ENCODE measurements at places on chromosomes 12 and 14.

GRCh38 chr14:99423434-99423833 is 57.2 kb downstream of the SETD3 start:
- no peak for DNase-seq

DNA sequence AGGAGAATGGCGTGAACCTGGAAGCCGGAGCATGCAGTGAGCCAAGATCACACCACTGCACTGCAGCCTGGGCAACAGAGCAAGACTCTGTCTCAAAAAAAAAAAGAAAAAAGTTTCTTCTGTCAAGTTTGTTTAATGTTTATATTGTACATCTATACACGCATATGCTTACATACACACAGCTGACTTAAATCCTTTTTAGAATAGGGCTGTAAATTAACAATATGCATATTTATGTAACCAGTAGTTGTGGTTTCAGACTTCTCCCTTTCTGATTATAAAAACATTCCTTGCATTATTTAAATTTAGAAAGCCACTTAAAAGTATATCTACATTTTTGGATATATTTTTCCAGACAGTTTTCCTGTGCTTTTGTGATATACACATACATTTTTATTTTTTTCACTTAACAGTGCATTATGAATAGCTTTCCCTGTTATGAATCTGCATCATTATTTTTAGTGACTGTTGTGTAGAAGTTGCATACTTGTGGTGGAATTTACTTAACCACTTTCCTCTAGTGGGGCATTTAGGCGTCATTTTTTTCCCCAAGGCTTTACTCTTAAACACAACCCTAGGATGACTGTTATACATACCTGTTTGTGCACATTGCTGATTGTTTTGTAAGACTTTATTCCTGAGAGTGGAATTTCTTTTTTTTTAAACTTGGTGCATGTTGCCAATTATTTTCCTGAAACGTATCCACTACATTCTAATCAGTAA is 29.4 kb downstream of the POLR3B start:
- DNase-seq: no peak

DNA sequence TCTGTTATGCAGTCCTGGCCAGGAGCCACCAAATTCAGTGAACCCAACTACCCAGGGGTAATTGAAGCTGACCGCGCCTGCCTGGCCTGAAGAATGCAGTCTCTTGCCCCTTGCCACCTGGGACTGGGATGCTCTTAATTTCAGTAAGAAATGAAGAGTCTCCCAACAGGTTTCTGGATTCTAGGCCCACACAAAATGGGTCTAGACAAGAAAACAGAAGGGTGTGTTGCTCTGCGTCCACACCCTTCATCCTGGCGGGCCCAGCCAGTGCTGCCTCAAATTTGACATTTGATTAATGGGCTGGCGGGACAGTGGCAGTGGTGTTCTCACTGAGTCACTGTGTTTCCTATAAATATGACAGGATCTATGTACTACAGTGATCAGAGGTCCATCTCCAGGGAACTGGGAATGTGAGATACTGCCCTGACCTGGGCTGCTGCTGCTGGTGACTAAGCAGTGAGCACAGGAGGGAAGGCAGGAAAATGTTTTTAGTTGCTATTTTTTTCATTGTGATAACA is 6.5 kb downstream of the TMEM253 start:
- no peak for DNase-seq

GRCh38 chr12:57616383-57617101 is 5.3 kb downstream of the ARHGEF25 start:
- no peak for DNase-seq

GRCh38 chr12:57521525-57522010 is 1.1 kb upstream of the MBD6 start:
- DNase-seq: no peak

DNA sequence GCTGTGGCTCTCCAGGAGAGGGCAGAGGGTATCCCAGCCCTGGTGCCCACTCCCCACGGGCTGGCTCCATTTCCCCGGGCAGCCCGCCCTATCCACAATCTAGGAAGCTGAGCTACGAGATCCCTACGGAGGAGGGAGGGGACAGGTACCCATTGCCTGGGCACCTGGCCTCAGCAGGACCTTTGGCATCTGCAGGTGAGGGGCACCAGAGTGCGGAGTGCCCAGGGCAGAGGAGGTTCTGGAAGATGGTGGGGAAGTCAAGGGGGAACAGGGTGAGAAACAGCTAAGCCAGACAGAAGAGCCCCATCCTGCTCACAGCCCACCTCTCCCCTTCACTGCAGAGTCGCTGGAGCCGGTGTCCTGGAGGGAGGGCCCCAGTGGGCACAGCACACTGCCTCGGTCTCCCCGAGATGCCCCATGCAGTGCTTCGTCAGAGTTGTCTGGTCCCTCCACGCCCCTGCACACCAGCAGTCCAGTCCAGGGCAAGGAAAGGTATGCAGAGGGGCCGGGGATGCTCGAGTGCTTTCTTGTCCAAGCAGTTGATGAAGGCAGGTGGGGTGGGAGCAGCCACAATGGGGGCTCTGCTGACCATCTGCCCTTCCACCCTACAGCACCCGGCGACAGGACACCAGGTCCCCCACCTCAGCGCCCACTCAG is 10.3 kb downstream of the TNS2 start:
- no peak for DNase-seq

GRCh38 chr12:64933791-64934190 is 109.3 kb downstream of the TBC1D30 start:
- DNase-seq: no peak

DNA sequence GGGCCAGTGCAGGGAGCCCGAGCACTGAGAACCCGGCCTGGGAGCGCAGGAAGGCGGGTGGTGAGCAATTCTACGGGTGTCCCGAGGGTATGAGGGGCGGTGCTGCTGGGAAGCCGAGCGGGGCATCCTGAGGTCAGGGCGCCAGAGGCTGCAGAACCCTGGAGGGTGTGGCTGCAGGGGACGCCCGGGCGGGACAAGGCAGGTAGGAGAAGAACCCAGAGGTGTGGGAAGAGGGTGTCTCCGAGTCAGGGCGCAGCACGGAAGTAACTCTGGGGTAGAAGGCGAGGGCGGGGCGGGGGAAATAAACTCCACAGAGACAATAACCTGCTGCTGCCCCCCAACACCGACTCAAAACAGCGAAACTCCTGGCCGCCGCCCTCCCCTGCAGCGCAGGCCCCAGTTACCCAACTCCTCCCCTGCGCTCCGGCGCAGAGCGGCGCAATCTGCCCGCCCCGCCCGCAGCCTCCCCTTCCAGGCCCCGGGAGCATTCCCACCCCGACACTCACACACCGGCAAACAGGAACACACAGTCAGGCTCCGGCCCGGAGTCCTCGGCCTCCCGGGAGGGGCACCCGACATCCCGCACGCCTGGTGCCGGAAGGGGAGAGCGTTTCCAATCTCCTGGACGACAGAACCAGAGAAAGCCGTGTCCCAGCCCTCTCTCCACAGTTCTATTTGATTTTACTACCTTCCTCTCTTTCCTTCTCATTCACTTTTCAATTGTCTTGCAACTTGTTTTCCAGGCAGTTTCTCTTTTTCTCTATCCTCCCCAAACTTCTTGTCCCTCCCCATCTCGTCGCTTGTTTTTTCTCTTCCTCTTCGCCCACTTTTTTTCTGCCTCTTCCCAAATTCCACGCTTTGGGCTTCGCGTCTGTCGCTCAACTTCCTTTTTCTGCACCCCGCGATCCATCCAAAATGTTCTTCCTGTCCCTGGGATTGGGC is 2.4 kb downstream of the HRK start:
- DNase-seq: no peak

DNA sequence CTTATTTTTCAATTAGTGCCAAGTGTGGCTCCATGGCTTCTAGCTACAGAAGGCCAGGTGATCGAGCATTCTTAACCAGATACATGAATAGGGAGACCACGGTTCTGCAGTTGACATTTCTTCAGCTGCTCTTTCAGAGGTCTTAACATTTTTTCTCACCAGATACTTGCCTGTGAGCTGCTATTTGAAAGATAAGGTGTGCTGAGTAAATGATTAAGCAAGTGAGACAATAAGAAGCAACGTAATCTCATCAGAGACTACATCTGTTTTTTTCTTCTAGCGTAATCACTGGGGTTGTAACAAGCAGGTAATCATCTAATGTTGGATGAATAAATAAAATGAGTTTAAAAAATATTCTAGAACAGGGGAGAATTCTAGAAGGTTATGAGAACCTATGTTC is 912.9 kb downstream of the DIO2 start:
- no peak for DNase-seq

DNA sequence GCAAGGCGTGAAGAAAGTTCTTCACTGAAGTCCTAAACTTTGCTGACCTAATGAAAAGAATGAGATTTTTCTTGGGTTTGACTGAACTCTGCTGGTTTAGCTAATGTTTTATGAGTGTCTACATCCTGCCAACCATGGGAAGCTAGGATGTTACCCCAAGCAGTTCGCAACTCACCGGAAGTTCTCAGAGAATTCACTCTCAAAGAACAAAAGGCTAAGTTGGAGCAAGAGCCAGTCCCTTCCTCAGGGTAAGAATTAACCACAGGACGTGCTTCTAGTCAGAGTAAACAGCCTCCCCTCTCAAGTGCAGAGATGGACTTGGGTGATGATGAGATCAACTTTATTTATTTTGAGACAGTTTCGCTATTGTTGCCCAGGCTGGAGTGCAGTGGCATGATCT is 37.3 kb downstream of the TCHP start:
- no peak for DNase-seq

GRCh38 chr12:278046-278445 is 15.4 kb upstream of the SLC6A13 start:
- no peak for DNase-seq

- peak; percentile 59 for DNase-seq
Observed at GRCh38 chr12:13044002-13044905, at the start of gene FAM234B. Gene FAM234B, plus strand, starts transcription at chr12:13044381. Its CDS starts 23 bp downstream, at chr12:13044404.

DNA sequence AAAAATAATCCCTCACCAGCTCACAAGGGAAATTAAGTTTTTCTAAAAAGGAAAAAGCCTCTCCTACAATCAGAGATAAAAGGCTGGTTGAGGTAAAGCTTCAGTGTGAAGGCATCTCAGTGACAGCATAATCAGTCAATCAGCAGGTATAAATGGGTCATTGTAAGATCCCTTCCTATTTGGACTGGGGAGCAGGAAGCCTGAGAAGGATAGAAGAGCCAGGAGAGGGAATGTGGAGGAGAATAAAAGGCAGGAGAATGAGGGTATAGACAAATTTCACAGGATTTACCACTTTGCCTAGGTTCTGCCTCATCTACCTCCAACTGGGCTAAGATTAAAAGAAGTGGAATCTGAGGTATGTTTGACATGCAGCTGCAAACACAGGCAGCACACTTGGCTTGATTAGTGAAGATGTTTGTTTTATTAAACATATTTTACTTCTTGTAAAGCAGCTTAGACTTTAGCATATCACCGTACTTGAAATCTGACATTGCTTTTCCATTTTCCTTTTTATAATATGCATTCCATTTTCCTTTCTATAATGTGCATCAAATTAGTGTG is 479.1 kb upstream of the USP15 start:
- no peak for DNase-seq

DNA sequence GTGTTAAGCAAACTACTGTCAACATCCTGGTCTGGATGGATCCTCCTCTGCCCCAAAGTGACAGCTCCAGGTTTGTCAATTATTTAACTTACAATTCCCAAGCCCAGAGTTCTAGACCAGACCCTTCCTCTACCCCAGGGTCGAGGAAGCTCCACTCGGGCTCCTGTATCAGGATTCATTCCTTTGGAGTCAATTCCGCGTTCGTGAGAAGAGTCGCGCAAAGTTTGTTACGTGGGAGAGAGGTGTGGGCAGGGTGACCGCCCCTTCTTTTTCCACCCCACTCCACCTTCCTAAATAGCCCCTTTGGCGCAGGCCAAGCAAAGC is 479 bp downstream of the SEL1L start:
- DNase-seq: no peak

DNA sequence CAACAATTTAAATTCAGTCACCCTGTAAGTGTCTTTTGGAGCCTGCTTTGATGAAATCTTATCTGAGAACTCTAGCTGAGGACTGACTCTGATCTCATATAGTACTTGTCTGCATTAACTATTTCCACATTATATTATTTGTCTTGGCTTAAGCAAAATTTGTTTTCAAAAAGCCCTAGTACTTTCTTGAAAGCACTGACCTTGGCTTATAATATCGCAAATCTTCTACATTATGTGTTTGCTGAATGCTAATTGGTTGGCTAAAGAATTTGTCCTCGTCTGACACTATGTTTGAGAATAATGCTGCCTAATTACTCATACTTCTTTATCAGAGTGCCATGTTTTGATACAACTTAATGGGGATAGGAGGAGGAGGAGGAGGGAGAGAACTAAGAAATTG is 46.9 kb upstream of the FLRT2 start:
- no peak for DNase-seq

DNA sequence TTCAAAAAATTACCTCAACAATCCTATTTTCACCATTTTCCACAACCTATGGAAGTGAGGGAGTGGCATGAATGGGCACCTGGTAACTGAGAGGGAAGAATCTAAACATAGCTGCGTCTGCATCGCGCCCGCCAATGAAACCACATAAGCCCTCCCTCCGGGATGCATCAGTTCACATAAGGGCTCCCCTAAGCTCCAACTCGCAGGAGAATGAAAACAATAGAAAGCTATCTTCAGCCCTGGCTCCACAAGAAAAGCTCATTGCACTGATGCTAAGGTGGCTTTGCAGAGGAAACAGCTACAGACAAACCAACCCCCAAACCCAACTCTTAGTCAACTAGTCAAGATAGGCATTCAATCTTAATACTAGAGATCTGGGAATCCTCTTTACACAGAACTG is 173.3 kb downstream of the FOXN3 start:
- DNase-seq: no peak

GRCh38 chr14:88612981-88613380 is 50.1 kb downstream of the ZC3H14 start:
- DNase-seq: no peak

- no peak for DNase-seq
Observed at GRCh38 chr14:62280366-62280765, 518.1 kb downstream of the SNAPC1 start.

DNA sequence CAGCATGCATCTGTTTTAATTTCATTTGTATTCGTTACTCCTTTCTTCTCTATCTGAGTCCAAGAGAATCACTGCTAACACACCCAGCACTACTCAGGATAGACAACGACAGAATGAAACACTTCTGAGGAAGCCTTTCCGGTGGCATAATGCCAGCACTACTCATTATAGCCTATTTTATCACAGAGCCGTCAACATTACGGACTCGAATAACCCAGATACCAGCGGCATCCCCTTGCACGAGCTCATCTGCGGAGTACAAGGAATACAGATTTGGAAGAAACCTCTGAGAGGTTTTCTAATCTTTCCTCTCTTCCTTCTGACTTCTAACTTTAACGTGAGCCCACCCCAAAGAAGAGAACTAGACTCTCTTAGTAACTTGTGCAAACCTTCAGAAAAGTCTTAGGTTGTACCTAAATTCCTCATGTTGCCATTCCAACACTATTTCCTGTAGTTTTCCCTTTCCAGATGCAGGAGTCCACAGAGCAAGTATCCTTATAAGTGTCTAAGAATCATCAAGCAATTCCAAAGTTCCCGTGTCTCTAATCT is 248.1 kb downstream of the APAF1 start:
- DNase-seq: no peak

- no peak for DNase-seq
Observed at GRCh38 chr12:71664411-71665089, 449 bp downstream of the THAP2 start.

DNA sequence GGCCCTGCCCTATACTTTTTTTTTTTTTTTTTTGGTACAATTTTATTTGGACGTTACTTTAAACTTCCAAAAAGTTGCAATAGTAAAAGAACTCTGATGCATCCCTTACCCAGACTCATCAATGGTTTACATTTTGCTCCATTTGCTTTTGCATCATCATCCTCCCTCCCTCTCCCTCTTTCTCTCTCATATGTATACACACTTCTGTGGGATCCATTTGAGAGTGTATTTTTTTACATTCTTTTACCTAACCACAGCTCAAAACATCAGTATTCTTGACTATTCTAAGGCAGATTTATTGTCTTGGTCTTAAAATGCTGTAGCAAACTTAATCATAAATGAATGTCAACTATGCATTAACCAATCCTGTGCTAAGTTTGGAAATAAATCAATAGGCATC is 111.6 kb downstream of the PRICKLE1 start:
- no peak for DNase-seq

Data from stimulated activated CD4-positive, alpha-beta T cell treated with anti-CD3 and anti-CD28 coated beads, TNF-alpha, amount 100 ng/mL, for 1 hour (primary cell).